Mesothelial cell of epicardium (in vitro differentiated cells): ENCODE measurements at places on chromosomes 12 and 14.

DNA sequence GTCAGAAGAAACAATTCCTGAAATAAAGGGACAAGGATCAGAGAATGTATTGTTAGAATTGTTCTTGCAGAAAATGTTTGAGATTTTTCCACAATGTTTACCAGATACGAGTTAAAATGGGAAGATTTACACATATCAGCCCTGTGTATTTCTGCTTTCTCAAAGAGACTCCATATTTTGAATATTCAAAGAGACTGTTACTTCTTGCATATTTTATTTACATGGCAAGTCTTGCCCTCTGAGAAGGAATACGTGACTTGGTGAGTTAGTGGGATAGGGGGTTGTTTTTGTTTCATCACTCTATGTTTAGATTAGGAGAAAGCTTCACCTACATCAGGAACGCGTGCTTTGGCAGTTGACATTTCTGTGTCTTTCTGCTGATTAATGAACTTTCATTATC is 56.1 kb upstream of the ZDHHC17 start:
- DNase-seq: no peak

DNA sequence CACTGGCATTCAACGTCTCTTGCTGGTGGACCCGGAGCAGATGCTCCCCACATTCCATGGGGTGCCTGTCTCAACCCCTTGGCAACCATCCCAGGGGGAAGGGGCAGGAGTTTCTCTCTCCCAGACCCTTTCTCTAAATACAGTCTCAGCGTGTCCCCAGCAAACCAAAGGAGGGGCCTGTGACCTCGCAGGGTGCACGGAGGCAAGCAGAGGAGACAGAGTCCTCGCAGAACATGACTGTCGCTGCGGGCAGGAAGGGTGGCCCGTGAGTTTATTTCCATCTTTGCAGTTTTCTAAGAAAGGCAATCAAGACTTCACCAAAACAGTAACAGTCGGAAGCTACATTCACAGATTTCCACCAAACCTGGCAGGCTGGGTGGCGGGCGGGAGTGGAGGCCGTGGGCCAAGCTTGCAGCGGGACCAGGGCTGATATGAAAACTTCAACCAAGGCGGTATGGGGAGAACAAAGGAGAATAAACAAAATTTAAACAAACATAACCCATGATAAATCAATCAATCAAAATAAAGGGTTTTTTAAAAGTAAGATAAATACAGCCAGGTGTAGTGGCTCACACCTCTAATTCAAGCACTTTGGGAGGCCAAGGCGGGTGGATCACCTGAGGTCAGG is 18.6 kb downstream of the BRF1 start:
- no peak for DNase-seq

DNA sequence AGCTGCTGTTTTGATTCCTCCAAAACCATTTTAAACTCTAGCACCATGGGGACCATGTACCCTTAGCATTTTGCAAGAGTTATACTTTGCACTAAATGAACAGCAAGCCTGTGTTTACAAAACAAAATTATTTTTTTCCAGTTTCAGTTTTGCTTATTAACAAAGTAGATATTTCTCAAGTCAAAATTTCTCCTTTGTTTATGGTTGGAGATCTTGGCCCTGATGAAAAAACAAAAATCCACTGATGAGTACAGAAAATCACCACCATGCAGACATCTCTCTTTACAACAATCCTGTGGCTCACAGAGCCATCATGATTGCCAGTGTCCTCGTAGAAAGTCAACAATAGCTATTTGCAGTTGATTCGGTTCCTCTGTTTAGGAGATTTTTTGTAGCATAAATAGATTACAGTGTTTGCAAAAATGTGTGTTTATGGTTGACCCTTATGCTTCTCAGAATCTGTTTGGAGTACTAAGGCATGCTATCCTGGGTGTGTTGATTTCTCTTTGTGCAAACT is 201.1 kb upstream of the NUDT4 start:
- DNase-seq: no peak

DNA sequence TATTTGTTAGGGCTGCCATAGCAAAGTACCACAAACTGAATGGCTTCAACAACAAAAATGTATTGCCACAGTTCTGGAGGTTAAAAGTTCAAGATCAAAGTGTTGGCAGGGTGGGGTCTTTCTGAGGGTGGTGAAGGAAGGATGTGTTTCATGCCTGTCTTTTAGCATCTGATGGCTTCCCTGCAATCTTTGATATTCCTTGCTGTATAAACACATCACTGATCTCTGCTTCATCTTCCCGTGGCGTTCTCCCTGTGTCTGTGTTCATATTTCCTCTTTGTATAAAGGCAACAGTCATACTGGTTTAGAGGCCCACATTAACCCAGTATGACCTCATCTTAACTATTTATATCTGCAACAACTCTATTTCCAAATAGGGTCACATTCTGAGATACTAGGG is 167.5 kb downstream of the BTG1 start:
- no peak for DNase-seq

DNA sequence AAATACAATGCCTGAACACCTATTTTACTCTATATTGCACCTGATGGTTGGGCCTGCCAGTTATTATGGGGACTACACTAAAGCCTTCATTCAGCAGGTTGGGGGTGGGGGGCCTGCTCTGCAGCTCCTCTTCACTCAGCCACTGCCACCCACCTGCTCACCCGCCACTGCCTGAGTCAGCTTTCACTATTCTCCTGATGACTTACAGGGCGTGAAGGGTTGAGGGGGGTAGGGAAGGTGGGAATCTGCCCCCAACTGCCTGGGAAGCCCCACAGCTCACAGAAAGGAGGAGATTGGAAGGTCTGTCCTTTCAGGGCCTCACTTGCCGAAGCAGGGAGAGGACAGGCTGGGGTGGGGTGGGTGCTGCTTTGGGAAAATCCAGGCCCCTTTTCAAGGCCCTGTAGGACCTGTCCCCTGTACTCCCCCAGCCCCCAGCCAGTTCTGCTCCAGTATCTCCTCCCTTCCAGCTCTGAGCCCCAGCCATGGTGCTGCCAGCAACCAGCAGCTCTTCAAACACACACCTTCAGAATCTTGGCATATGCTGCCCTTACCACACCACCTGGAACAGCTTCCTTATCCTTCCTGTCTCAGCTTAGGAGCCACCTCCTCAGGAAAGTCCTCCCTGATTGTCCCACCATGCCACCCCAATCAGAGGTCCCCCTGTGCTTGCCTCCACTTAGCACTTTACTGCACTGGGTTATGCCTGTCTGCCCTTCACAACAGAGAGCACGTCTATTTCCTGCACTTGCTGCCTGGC is 33.1 kb downstream of the IRF2BPL start:
- no peak for DNase-seq

DNA sequence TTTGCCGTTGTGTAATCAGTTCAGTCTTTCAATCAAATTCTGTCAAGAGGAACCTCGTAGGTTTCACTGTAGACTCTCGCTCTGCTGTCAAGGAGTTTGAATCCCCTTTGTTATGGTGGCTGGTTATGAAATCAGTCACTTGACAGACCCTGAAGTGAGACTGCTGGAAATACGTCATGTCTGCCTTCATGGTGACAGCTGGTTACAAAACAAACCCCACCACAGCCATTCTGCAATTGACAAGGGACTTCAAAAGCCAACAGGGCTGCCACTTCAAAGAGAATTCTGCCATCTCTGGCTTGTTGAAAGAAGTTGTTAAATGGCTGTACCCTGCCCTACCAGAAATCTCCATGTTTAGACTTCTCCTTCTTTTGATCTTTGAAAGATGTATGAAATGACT is 286.9 kb downstream of the ERC1 start:
- no peak for DNase-seq

GRCh38 chr12:76080729-76081415 is 3.6 kb downstream of the NAP1L1 start:
- no peak for DNase-seq

GRCh38 chr14:100037353-100037752 is 27.9 kb upstream of the EVL start:
- DNase-seq: no peak

GRCh38 chr12:124852329-124852831 is 11.3 kb downstream of the SCARB1 start:
- DNase-seq: no peak

DNA sequence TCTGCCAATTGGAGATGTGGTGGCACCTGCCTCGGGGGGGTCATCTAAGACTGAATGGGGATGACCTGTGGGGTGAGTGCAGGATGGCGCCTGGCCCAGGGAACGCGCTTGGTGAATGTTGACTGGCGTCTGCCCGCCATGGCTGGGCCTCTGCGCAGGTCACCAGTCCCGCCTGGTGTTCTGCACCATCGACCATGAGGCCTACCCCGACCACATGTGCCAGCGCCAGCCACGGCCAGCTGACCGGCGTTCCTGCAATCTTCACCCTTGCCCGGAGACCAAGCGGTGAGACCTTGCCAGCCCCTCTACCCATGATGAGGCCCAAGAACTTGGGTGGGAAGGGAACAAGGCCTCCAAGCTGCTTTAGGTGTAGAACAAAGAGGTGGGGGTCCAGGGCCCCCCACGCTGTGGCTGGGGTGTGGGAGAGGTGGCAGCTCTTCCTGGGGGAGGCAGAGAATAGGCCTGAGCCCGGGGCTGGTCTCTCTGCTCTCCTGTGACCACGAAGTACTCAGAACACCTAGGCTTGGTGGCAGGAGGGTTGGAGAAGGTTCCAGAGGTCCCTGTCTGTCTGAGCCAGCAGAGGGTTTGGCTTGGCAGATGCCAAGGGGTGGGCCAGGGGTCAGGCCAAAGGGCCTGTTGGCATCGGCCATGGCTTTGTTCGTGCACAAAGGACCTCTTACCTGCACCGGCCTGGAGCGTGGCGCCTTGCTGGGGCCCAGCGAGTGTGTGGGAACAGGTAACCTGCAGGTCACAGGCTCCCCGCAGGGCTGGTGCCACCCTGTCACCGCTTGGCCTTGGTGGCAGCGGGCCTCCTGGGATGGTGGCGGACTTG is 15.4 kb downstream of the PAPLN start:
- DNase-seq: no peak

DNA sequence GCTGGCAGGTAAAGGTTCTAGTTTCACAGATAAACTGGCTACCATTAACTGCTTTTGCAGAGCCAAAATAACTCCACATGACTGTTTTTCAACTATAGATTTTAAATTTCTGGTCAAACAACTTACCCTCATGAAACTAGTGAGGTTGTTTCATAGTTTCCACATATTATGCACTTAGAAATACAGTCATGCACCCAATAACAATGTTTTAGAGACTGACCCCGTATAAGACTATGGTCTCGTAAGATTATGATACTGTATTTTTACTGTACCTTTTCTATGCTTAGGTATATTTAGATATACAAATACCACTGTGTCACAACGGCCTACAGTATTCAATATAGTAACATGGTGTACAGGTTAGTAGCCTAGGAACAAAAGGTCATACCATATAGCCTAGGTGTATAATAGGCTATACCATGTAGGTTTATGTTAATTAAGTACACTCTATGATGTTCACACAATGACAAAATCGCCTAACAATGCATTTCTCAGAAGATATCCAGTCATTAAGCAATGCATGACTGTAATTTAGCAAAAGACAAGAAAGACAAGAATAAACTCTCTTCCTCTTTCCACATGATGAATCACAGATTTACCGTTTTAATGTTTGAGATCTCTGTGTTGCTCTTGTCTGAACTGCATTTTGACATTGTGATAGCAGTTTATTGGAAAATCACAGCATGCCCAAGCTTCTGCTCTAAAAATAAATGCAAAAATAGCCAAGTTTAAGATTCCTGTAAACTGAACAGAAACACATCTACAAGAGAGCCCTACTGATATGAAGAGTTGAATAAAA is 17.1 kb downstream of the DICER1 start:
- no peak for DNase-seq

DNA sequence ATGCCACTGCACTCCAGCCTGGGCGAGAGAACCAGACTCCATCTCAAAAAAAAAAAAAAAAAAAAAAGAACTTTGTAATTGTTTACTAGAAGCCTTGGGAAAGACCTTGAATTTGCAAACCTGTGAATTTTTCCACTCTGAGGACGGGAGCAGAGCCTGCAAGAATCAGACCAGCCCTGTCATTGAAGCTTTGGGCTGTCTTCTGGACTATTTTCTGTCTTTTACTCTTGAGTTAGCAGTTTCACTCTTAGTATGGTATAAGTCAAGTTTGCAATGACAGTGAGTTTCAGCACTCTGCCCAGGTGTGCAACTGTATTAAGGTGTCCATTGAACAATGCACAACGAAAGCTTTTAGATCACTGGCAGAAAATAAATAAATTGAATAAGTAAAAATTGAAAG is 81.4 kb upstream of the KRAS start:
- no peak for DNase-seq

GRCh38 chr12:47312808-47313426 is 233.2 kb upstream of the AMIGO2 start:
- DNase-seq: no peak

- no peak for DNase-seq
Measured at GRCh38 chr12:75764091-75764841, 252.9 kb upstream of the KRR1 start.
